ENCODE measurements at places on chromosomes 16 and 17.

DNA sequence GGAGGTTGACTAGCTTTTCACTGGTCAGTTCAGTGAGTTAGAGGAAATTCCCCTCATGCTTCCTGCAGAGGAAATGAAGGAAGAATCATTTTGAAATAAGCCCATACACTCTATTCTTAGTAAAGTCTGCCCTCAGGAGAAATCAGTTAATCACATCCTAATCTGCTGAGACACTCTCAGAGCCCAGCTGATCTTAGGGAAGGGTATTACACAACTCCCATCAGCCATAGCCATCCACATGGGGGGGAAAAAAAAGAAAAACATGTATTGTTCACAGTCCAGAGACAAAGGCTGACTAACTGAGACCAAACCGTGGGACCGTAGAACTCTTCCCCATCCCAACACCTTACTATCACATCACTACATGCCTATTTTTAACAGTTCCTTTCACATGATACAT is 722.3 kb downstream of the CDH8 start:
- DNase-seq: no peak

DNA sequence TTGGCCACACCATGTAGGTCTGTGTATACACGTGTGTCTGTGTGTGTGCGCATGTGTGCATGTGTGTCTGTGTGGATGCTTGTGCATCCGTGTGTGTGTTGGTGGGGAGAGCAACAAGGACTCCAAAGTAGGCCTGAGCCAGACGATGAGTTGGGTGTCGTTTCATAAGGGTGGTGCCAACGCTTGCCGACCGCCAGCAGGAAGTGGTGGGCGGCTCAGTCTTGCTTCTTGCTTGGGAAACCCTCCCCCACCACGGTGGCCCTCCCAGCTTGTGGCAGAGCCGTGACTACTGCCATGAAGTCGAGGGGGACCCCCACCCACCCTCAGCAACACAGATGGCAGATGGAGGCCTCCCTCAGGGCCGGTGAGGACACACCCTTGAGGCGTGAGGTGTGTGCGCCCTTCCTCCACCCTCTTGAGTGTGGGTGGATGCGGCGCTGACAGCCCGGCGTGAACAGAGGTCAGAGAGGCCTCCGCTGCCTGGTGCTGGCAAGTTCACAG is 17.5 kb downstream of the SBK1 start:
- DNase-seq: no peak

DNA sequence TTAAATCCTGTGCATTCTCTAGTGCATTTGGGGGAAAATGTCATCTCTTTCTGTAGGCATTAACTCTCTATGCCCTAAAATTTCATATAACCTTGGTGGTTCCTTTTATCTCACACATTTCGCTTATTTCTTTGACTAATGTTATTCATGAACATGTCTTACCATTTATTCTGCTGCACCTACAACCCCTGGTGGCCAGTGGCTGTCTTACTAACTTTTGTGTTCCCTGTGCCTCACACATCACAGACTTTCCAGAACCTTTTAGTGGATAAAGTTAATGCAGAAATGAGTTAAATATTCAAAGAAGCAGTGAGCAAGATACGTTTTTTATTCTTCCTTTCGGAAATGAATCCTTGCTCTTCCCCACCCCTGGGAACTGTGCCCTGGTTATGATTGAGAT is 111.9 kb downstream of the CDH13 start:
- DNase-seq: no peak

DNA sequence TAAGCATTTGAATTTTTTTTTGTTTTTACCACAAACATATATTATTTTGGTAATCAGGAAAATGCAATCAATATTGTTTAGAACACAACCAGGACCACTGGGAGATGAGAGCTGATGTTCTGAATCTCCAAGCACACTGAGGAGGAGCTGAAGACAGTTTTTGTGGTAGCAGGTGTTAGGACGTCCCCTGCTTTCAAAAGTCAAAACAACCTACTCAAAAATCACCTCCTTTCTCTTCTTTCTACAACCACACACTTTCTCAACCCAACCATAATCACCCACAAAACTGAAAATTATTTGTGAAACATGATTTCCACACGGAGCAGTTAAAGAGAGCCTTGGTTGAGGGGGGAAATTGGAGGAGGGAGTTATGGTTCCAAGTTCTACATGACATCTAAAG is 26.7 kb upstream of the CFAP20 start:
- DNase-seq: no peak

DNA sequence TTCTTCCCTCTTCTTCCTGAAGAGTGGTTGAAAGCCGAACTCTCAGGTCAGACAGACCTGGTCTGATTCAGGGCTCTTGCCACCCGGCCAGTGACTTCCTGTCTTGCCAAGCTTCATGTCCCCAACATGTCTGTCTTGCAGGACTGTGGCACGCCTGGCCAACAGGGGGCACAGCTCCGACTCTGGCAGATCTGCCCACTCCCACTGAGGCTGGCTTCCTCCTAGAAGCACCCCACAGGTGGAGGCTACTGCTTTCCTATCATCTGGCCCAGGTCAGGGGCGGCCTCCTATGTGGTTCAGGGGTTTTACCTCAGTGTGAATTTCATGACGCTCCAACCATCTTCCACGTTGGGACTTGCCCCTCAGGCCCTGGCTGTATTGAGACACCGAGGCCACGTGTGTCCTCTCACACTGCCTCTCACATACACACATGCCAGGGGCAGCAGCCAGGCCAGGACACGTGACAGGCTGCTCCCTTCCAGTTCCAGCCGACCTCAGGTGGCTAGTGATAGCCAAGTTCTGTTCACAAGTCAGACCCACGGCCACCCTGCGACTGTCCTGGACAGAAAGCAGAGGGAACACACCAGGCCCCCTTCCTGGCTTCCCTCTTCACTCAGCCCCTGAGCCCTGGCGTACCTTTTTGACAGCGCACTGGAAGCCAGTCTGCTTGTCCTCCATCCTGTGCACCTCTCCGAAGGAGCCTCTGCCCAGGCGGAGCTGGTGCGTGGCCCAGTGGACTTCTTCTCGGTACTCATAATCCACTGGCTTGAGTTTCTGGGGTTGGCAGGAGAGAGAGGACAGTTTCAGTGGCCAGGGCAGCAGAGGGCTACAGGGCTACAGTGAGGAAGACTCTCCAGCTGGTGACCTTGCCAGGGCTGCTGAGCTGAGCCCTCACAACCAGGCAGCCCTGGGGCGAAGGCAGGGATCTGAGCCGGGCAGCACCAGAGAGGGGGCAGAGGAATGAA is 22.6 kb upstream of the SPATA32 start:
- DNase-seq: no peak

DNA sequence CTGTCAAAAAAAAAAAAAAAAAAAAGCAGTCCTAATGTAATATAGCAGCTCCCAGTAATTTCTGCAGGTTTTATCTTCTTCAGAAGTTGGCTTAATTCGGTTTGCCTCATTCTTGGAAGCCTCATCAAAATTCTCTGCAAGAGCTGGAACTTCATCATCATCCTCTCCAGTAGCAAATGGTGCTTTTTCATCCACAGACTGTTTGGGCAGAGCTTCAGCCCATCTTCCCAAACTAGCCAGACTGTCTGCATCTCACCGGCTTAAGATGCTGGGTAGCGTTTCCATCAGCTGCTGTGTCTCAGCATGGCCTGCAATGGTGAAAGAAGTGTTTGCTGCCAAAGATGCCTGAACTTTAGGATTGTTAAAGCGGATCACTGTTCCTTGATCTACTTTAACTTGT is 112.6 kb downstream of the AIPL1 start:
- no peak for DNase-seq

DNA sequence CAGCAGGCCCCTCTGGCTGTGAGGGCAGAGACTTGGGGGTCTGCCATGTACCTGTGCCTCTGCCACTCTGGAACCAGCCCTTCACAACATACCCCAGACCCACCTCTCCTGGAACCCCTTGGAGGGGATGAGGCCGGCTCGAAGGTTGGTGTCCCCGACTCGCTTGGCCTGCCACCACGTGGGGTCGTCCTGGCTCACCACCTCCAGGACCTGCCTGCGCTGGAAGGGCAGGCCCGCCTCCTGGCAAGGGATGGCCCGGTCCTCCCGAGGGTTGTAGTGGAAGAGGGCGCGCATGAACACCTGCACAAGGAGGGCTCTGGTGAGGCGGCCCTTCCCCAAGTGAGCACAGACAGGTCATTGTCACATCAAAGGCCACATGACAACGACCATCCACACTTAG is 12.2 kb downstream of the MPP3 start:
- peak; percentile 61 for DNase-seq

DNA sequence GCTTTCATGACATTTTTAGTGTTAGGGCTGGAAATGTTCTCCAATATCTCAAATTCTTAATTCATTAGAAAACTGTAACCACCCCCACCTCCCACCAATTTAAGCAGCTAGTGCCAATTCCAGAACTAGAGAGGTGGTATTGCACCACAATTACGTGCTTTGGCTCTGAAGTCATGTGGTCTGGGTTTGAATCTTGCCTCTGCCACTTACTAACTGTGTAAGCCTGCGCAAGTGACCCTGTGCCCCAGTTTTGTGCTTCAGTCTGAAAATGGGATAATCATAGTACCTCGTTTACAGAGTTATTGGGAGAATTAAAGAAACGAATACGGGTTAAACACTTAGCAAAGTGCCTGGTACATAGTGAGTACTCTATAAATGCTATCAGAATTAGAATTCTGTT is 14.2 kb upstream of the MPHOSPH6 start:
- no peak for DNase-seq

GRCh38 chr17:76906463-76906862 is 38.3 kb downstream of the MGAT5B start:
- no peak for DNase-seq

GRCh38 chr17:66950325-66950724 is 14.2 kb upstream of the CACNG4 start:
- no peak for DNase-seq

All from coronary artery (tissue), 2 donors.